ENCODE measurements at places on chromosomes 1 and 21.
A peak's percentile ranks its signal among the peaks of the same experiment; 100 is the strongest.

- no peak for DNase-seq
Measured at GRCh38 chr1:189619682-189620332, 857.9 kb downstream of the BRINP3 start.

- DNase-seq = no peak
Measured at GRCh38 chr1:159889821-159890252, 10.1 kb downstream of the CFAP45 start.

- DNase-seq = no peak
Measured at GRCh38 chr1:221869779-221870178, 127.9 kb upstream of the DUSP10 start.

- DNase-seq = no peak
Measured at GRCh38 chr1:47031059-47031458, 7.6 kb downstream of the CYP4X1 start.

DNA sequence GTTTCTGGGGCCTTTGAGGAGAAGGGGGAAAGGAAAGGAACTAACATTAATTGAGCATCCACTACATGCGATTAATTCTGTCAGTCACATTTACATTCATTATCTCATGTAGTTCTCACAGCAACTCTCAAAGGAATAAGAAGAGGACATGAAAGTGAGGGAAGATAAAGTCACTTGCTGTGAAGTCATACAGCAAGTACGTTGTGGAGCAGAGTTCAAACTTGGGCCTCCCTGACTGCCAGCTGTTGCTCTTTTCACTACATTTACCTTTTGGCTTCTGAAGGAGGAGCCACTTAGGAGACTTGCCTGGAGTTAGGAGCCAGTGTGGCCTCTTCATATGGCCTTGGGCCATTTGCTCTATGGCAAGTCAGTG lies 6.2 kb downstream of the ZNF691 start:
- no peak for DNase-seq

GRCh38 chr1:30725450-30726095 lies 2.2 kb upstream of the MATN1 start:
- DNase-seq = no peak

GRCh38 chr1:174497478-174497877 lies 49.7 kb downstream of the GPR52 start:
- DNase-seq = no peak

GRCh38 chr1:212635141-212635631 lies 26.6 kb downstream of the ATF3 start:
- no peak for DNase-seq

GRCh38 chr1:53406551-53407235 lies 52.5 kb upstream of the DMRTB1 start:
- no peak for DNase-seq

DNA sequence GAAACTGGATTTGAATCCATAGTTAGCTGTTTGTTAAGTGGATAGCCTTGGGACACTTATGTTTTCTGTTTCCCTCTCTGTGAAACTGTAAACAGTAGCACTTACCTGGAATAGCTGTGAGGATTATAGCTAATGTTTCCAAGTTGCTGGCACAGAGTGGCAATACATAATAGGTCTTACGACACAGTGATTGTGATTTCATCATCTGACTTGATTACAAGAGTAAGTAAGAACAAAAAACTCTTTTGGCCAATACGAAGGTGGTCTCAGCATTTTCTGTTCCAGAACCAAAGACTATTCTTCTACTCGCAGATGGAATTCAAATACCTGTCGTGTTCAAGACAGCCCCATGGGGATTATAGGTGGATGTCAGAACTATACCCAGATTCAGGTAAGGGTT lies 2.1 kb downstream of the C8B start:
- DNase-seq = no peak

DNA sequence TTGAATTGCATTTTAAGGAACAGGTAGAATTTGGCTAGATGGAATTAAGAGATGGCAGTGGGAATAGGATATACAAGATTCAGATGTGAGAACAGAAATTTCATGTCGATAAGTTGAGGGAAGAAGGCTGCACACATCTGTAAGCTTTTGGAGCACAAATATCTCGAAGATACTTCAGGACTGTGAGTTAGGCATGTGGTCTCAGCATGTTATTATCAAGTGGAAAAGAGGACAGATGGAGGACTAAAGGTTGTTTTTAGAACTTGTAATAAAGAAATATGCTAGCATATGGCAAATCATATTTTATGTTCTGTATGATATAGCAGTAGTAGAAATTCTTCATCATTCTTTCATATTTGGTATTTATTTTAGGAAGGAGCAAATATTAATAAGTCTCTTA lies 61.5 kb downstream of the KIF1B start:
- DNase-seq = no peak

DNA sequence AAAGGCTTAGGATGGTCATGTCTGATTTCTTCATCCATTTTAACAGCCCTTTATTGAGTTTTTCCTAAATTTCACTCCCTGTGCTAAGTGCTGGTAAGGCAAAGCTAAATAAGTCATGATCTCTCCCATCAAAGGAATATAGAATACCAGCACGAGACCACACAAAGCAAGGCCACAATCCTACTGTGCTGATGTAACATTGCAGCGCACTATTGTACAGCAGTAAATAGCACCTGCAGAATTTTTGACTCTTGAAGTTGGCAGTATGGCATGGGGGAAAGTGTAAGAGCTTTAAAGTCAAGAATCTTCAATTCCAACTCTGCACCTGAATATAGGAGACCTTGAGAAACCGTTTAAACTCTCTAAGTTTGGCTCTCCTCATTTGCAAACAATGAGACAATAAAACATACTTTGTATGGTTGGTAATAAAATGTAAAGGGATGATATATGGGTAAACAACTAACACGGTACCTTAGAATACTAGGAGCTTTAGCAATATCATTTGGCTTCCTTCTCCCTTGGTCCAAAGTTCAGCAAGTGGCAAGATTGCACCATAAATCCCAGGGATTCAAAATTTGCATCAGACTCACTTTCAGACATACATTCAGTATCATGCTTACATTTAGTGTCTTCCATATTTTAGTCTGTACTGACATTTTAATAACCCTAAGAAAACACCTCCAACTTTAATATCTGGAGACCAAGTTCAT lies 132.9 kb upstream of the PRDX6 start:
- no peak for DNase-seq

DNA sequence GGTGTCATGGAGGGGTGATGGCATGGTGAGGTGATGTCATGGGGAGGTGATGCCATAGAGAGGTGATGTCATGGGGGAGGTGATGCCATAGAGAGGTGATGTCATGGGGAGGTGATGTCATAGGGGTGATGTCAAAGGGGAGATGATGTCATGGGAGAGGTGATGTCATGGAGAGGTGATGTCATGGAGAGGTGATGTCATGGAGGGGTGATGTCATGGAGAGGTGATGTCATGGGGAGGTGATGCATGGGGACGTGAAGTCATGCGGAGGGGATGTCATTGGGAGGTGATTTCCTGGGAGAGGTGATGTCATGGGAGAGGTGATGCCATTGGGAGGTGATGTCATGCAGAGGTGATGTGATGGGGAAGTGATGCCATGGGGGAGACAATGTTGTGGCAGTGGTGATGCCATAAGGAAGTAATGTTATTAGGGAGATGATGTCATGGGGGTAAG lies 92.1 kb upstream of the C1orf174 start:
- DNase-seq = no peak

DNA sequence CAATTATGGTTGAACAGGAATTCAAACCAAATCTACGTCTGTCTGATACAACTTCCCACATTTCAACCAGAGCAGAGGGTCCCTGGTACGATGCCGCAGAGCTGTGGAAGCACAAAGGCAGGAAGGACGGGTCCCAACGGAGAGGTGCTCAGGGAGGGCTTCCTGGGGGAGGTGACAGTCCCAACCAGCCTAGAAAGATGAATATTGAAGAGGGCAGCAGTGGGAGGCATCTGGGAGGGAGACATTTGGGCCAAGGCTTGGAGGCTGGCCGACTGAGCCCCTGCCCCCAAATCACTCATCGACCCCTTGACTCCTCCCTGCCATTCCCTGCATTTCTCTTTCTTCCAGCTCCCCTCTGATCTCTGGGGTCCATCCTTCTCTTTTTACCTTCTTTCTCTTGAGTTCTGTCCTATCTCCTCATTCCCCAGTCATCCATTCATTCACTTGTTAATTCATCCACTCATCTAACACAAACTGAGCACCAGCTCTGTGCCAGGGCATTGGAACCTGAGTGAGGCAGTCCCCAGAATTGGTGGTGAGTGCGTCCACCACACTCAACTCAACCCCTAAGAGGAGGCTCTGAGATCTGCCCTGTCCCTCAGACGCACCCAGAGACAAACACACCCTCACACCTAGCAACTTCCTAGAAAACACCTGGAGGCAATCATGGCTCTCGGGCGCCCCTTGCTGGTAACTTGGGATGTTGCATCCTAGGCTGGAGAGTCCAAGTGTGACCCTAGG lies 13.2 kb upstream of the CELA3B start:
- peak; percentile 50 for DNase-seq

DNA sequence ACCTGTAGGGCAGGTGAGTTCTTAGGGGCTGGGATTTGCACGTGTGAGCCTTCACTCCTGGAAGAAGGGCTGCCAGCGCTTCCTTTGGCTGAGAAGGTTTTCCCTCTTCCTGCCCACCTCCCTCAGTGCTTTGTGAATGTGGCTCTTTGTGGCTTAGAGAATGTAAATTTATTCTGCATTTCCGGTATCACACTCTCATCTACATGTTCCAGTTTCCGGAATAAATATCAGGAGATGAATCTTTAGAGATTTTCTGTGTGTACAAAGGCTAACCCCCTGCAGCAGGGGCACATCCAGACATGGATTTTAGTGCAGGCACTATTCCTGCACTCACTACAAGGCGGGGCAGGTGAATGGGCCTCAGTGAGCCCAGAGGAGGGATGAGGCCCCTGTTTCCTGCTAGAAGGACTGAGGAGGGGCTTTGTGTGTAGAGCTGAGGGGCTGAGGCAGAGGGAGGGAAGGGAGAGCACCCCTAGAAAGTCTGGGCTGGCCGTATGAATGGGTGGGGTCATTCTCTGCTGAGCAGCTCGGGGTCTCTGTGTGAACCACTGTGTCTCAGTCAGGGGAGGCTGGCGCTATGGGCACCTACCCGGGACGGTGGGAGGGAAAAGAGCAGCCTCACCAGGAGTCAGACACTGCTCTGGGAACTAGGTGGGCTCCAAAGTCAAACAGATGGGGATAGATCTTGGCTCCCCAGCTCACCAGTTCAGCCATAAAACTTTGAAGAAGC lies 207.5 kb downstream of the MATN1 start:
- no peak for DNase-seq

- no peak for DNase-seq
Measured at GRCh38 chr21:14977814-14978213, 87.0 kb downstream of the NRIP1 start.
